Activated gamma-delta T cell treated with Interleukin-2 at 50 U/mL for 16 hours (primary cell): ENCODE measurements at places on chromosomes 13 and 19.

GRCh38 chr19:30696514-30696913 is 324.3 kb downstream of the ZNF536 start:
- no peak for DNase-seq

- no peak for DNase-seq
Observed at GRCh38 chr19:38657633-38658222, 10.3 kb downstream of the ACTN4 start.

DNA sequence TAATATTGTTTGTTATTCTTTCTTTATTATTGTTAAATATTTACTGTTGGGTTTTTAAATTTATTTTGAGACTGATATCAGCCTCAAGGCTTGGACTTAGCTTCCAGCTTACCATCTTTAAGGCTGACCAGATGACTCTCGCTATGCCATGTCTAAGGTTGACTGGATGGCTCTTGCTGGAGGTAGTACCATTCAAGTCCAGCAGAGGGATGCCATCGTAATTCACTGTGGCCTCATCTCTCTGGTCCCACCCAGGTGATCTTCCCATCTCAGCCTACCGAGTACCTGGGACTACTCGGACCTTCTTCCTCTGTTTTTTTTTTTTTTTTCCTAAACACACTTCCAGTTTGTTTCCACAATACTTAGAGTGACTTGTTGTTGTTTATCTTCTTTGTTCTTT is 41.7 kb upstream of the ZNF91 start:
- DNase-seq = no peak

- no peak for DNase-seq
Observed at GRCh38 chr19:33390101-33390907, 16.8 kb downstream of the CEBPG start.

DNA sequence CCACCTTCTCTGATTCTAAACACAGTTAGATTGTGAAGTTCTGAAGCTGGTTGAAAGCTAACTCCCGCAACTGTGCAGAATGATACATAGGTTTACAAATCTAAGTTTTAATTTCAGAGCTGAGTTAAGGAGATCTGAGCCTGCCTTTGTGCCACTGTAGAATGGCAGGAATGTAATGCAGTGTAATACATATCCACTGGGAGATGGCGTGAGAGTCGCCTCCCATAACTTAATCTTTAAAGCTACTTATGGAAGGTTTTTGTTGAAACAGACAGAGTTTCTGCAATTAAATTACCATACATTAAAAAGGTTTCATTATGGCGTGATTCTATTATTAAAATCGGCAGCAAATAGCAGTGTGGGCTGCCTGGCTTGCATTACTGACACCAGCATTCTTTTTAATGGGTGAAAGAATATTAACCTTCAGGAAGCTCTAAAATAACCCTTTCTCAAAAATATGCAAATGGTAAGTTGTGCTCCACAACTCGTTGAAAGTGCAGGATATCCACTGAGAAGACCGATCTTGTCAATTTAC is 257.4 kb downstream of the OLFM4 start:
- no peak for DNase-seq
